ENCODE measurements at places on chromosomes 3 and 15. TPM values are rescaled to one million over a fixed set of nuclear protein-coding genes. Genes with fewer than 3 reads are reported as not detected.

EPHB3 gene
- total RNA-seq = 23.1 TPM

DNA sequence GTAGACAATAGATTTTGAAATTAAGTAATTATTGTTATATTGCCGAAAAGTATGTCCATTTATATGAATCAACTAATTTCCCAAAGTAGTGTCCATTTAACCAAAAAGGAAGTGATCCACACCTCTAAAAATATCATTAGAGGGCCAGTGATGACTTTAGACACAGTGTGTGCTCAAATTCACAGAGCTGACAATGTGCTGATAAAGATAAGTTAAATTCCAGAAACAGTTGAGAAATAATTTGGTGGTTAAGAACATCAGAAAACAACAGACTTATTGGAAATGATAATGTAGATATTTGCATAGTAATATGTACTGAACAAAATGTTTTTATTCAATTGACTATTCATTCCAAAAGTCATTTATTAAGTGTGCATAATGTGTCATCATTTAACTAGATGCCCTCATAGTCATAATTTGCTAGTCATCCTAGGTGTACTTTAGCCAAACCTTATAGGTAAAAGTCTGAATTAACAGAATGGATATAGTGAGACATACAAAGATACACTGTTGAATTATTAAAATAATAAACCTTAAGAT, 230.2 kb upstream of the ADAMTS9 start:
- no peak for DNase-seq

CHST14 gene
- total RNA-seq = 12.2 TPM

DNA sequence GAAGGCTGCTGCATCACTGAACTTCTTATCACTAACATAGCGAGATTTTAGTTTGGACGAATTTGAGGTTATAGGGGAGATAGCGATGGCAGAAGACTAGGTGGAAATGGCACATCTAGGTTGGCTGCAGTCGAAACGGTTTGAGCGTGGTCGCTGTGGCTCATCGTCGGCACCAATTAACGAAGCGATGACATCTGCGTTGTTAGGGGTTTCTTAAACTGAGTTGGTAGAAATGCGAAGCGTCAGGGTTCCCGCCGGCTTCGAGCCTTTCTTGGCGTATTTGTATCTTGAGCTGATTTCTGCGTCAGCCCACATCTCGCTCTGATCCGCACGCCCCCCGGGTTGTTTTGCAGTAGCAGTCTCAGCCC, 319 bp downstream of the LNP1 start:
- peak; percentile 39 for DNase-seq

DNA sequence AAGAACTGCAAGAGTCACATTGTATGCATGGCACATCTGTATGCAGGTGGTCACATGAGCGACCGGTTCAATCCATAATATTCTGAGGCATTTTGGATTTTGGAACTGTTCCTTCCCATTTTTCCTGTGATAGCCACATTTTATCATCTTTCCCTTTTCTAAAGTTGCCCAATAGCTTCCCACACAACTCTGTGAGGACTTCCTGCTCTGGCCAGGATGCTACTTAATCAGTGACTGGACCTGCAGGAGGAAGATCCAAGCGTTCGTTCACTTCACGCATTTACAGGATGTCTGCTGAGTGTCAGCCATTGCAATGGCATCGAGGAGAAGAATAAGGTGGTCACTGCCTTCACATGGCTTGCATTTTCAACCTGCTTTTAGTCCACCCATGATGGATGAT, 9.8 kb downstream of the KLHL6 start:
- no peak for DNase-seq

IRAK2 gene
- total RNA-seq = 4.7 TPM

DNA sequence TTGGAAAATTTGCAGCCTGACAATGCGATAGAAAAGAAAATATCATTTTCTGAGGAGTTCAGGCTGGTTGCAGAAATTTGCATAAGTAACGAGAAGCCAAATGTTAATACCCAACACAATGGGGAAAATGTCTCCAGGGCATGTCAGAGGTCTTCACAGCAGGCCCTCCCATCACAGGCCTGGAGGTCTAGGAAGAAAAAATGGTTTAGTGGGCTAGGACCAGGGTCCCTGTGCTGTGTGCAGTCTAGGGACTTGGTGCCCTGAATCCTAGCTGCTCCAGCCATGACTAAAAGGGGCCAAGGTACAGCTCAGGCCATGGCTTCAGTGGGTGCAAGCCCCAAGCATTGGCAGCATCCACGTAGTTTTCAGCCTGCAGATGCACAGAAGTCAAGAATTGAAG, 14.5 kb upstream of the AP4E1 start:
- no peak for DNase-seq

DNA sequence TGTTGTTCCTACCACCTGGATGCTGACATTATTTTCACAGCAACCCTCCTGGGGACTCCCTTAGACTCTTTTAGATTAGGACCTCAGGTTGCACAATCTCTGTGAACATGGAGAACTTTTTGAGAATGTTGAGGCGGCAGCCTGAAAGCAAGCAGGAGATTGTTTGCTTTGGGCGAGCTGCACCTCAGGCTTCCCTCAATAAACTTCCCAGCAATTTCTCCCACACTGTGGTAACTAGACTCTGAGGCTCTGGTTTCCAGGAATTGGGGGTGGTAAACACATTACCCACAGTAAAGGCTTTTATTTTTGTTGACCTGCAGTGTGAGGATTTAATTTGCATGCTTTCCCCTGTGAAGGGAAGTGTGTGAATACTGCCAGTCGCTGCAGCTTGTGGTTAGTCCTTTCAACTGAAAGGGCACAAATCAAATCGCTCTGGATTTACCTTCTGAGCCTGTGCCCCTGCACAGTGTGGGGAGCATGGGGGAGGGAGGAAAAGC, 35.2 kb upstream of the SIAH2 start:
- no peak for DNase-seq

GRCh38 chr3:156811089-156811862, 14.9 kb upstream of the LEKR1 start:
- DNase-seq = no peak

SCN11A gene
- not detected for total RNA-seq

DNA sequence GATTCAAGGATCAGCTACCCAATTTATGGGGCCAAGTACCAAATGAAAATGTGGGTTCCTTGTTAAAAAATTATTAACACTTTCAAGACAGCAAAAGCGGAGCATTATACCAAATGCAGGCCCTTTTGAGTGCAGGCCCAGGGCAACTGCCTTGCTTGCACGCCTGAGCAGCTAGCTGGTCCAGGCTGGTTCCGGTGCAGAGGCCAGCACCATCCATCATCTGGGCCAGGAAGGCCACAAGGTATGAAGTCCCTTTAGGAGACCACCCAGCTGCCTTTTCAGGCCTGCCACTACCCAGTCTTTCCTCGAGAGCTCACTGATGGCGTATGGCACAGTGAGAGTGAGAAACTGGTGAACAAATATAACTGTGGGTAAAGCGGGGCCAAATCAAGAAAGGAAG, 13.0 kb downstream of the ANAPC13 start:
- no peak for DNase-seq

GRCh38 chr3:24088782-24089181, 143.7 kb downstream of the NR1D2 start:
- peak; percentile 58 for DNase-seq

- DNase-seq = no peak
These were observed 52.6 kb downstream of the MTHFS start for GRCh38 chr15:79844221-79844620.

GTF2E1 gene
- total RNA-seq = 15.2 TPM

DNA sequence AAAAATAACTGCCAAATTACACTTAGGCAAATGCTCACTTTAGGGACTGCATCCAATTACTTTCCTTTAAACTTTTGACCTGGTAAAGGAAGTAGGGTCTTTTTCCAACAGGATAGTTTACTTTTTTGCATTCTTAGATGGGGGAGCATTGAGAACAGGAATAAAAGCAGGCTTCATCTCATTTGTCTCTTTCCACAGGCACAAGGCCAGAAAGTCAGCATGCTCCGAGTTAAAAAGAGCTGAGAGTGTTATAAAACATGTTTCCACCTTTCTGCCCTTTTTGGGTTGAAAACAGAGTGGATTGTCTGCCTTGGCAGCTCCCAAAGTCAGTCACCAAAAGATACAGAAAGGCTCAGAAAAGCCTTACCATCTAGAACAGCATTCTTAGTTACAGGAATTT, 404.9 kb upstream of the ALCAM start:
- no peak for DNase-seq

DNA sequence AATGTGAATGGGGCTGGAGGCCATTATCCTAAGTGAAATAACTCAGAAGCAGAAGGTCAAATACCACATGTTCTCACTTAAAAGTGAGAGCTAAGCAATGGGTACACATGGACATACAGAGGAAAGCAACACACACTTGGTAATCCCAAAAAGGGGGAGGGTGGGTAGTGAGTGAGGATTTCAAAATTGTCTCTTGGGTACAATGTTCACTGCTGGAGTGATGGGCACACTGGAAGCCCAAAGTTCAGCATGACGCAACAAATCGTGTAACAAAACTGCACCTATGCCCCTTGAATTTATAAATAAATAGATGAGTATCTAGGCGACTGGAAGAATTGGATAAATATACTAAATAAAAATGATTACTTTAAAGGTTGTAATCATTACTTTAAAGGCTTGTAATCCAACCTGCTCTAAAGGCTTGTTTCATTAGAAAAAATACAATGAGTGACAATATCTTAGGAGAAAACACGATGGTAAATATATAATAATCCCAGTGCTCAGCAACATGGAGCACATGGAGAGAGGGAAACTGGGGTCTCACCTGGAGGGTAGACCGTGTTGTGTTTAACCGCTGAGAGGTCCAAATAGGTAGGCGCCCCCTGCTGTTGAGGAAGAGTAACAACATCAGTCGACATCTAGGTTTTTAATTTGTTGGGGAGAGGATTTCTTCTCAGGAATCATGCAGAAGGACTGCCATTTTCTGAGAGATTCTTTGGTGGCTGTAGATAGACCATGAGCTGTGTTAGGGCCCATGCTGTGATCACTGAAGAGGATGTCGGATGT, 78.5 kb upstream of the ROBO1 start:
- DNase-seq = no peak

LIPC gene
- not detected for total RNA-seq

DNA sequence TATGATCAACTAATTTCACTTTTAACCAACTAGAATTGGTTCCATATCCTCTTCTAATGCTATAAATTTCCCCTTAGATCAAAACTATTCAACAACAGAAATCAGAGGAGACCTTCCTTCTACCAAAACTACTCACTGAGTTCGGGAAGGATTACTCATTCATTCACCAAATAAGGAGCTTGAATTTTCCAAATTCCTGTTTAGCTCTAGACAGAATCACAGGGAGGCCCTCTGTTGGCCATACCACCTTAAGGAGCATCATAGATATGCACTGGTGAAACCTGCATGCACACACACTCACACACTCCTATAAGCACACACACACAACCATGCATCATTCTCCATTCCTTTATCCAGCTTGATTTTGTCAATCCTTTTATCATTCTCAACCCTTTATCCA, 49.0 kb downstream of the SUCLG2 start:
- peak; percentile 69 for DNase-seq

RBMS3 gene
- 5.4 TPM for total RNA-seq

LEO1 gene
- total RNA-seq = 32.4 TPM

FAM107A gene
- total RNA-seq = 0.29 TPM

SLCO2A1 gene
- total RNA-seq = not detected

DNA sequence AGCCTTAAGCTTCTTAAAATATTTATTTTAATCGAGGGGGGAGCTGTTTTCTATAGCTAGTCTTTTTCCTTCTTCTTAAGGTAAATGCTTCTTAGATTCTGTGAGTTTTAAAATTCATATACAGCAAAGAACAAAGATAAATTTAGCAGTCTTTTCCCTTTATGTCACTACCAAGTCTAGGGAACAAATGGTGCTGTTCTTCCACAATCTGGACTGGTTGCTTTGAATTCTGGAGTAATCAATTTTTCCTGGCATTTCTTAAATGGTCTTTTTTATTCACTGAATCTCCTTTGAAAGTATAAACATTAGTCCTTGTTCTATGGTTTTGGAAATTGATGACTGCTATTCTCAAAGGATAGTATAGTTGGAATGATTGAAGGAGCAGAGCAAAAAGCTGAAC, 82.8 kb downstream of the CHL1 start:
- DNase-seq = no peak

GRCh38 chr3:61877359-61878138, 316.2 kb downstream of the PTPRG start:
- no peak for DNase-seq

DNA sequence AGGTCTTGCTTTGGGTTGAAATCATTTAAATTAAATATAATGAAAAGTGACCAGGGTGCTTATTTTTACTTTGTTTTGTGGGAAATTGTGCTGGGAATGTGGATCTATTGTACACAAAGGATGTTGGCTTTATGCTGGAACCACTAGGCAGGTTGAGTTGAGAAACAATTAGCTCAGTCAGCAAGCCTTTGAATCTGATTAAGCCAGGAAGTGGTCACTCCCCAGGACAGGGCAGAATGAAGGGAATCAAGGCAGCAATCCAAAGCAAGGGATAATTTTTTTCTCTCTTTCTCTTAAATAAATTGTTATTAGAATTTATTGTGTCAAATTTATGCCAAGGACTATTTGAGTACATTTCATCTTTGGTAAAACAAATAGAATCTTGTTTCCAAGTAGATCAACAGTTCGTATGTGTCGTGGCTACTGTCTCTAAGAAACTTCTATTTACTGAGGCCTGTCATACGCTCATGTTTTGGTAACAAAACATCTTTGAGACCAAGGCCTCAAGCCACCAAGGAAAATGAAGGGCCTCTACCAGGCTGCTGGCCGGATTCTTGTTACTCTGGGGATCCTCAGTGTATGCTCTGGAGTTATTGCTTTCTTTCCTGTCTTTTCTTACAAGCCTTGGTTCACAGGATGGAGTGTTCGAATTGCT, at the start of gene TMEM212:
TMEM212 (plus strand) TSS at position 486 of the 655 bp plus-strand sequence; CDS start at position 521, 35 bp downstream.
- DNase-seq = no peak

- no peak for DNase-seq
These were observed 4.9 kb downstream of the DUSP7 start for GRCh38 chr3:52051444-52051843.

LPCAT4 gene
- total RNA-seq = 38.2 TPM

DNA sequence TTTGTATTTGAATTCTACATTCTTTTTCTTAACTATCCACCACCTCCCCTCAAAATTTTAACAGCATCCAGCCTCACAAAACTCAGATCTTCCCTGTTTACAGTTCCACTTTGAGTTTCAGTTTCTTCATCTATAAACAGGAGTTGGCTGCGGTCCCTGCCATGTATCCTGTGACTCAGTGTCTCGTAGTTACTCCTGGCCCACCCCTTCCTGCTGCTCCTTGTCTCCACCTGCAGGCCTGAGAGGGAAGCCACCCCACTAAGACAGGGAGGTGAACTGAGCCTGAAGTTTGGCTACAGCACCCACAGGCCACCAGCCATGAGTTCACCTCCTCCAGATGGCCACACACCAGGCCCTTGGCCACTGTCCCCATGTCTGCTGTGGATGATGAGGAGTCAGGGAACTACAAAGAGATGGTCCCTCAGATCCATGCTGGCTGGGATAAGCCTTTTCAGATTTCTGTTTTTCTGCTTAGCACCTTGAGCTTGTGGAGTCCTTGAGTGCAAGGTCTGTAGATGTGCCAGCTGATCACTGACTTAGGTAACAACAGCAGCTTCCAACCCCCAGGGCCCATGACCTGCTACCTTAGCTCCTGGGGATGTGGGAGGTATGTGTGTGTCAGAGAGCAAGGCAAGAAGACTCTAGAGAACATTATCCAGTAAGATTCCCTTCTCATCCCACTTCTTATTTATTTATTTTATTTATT, 37.5 kb downstream of the CD86 start:
- peak; percentile 81 for DNase-seq

- DNase-seq = no peak
These were observed 27.6 kb upstream of the ULK4 start for GRCh38 chr3:41989518-41989917.

- no peak for DNase-seq
These were observed 60.7 kb downstream of the PIAS1 start for GRCh38 chr15:68114840-68115239.

GRCh38 chr15:70788114-70789049, 25.0 kb upstream of the UACA start:
- peak; percentile 88 for DNase-seq

- peak; percentile 93 for DNase-seq
These were observed 60.3 kb downstream of the STRIT1 start for GRCh38 chr3:155233213-155233612.
